Cardiac septum (tissue), 1 donor: ENCODE measurements at places on chromosomes 11 and 22. TPM values are rescaled to one million over a fixed set of nuclear protein-coding genes. Genes with fewer than 3 reads are reported as not detected.

The MMP3 gene
- total RNA-seq: not detected

The KRTAP5-11 gene
- not detected for total RNA-seq

The PDGFB gene
- total RNA-seq: 21.2 TPM

DNA sequence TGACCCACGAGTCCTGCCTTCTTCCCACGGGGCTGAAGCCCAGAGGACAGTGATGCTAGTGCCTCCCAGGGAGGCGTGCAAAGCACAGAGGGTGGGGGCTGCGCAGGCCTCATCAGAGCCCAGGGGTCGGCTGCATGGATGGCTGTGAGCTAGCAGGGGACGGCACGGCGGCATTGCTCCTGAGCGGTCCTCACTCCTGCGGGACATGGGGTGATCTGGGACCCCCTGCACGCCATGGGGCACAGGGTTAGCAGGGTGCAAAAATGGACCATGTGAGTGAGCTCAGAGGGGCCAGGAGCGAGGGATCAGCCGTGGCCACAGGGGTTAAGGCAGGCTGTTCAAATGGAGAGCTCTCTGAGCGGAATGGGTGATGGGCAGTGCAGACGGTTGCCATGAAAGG is 138.3 kb downstream of the SNX19 start:
- DNase-seq: no peak

DNA sequence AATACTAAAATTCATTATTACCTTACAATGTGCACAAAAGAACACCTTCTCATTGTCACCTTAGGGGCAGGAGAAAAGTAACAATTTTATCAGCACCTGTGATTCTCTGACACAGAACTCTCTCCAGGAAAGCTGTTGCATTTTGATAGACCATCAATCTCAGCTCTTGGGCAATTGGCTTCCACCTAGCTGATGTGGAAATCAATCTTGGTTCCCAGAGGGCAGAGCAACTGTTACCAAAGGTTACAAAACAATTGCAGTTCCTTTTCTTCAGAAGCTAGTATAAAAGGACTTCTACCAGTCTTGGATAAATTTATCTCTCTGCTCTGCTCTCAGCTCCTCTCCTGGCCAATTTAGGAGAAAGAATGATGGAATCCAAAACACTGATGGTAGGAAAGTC is 157.8 kb upstream of the DDI1 start:
- no peak for DNase-seq

DNA sequence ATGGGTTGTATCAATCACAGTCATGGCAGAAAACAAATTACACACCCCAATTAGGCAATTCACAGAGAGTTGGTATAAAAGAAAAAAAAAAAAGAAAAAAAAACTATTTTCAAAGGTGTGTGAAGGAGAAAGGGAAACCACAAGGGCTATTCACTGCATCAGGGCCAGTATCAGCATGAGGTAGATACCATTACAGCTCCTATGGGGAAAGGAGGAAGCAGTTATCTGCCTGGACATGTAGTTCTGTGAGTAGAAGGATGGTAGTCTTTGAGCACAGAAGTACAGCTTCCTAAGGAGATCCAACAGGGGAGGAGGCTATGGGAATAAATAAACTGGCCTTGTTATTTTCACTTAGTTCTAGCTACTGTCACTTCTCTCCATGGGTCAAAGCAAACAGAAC is 746.1 kb downstream of the LUZP2 start:
- no peak for DNase-seq

DNA sequence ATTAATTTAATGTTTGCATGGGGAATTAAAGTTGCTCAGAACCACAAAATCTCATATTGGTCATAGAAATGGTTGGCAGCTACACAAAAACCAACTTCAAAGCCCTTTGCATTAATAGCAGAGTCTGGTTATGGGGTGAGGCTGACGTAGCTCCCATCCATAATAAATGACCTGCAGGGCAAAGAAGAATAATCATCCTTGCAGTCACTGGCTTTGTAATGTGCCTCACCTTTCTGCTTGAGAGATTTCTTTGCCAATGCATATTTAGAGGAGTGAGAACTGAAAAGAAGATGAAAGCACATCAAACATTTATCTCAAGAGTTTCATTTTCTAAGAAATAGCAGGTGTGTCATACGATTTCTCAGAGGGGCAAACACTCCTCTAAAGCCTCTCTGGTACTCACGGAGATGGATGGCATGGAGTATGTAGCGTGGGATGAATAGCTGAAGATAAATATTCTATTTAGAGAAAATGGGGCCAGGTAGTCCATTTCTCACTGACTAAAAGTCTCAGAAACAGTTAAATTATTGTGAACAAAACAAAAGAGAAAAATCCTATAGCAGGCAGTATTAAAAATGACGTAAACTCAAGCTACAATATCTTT is 1491.9 kb downstream of the FAM181B start:
- DNase-seq: no peak
